ENCODE measurements at places on chromosomes 7 and 10.

GRCh38 chr7:70761711-70762328 is 370.1 kb upstream of the GALNT17 start:
- no peak for DNase-seq

- no peak for DNase-seq
Observed at GRCh38 chr10:82801289-82801688, 926.3 kb downstream of the NRG3 start.

- DNase-seq = no peak
Observed at GRCh38 chr7:158958618-158959017, 102.3 kb downstream of the DYNC2I1 start.

DNA sequence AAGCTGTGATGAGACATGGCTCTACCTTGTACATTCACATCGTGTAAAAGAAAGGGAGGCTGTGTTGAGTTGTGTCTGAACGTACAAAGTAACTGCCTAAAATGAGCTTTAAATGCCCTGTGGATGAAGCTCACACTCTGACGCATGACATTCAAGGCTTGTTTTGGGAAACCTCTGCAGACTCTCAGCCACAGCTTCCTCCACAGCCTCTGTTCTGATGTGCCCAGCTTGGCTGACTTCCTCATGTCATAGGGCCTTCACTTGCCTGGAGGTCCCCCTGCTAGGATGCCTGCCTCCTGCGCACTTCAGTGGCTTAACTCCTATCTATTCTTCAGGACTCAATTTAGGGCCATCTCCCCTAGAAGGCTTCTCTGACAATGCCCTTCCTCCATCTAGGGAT is 230.0 kb upstream of the HABP2 start:
- DNase-seq = no peak

- DNase-seq = peak; percentile 35
Observed at GRCh38 chr7:15305002-15305600, 256.7 kb downstream of the AGMO start.

GRCh38 chr7:50339990-50340500 is 35.5 kb downstream of the IKZF1 start:
- DNase-seq = no peak

GRCh38 chr10:6151087-6151977 is 51.4 kb upstream of the PFKFB3 start:
- DNase-seq = peak; percentile 86

DNA sequence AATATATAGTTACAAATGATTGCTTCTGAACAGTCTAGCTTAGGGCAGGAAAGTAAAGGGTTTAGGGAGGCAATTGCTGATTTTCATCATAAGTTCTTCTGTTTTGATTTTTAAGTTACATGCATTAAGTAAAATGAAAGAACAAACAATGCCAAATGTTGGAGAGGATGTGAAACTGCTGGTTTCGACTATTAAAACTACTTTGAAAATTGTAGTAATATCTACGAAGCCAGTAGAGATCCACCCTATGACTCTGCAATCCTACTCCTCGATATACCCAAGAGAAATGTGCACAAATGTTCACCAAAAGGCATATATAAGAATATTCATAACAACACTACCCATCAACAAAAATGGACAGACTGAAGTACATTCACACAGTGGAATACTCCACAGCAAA is 24.3 kb downstream of the PDZD8 start:
- no peak for DNase-seq

GRCh38 chr7:139232377-139232717 is 1.3 kb downstream of the UBN2 start:
- DNase-seq = peak; percentile 34

GRCh38 chr7:121376979-121377378 is 19.1 kb downstream of the FAM3C start:
- DNase-seq = no peak

Measured in AML-193 (cell line).